ENCODE measurements at places on chromosomes 7 and 10.

DNA sequence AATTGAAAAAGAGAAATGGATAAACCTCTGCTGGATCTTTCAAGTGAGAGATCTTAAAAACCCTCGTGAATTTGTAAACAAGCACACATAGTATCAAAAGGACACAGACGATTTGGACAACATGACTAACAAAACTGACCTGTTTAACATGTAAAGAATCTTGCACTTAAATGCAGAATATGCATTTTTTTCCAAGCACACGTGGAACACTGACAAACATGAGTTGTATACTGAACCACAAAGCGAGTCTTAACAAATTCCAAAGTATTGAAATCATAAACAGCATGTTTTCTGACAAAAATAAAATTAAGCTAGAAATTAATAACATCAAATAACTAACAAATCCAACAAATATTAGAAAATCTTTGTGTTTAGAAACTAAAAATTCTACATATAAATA is 65.0 kb upstream of the ZNF746 start:
- no peak for DNase-seq

DNA sequence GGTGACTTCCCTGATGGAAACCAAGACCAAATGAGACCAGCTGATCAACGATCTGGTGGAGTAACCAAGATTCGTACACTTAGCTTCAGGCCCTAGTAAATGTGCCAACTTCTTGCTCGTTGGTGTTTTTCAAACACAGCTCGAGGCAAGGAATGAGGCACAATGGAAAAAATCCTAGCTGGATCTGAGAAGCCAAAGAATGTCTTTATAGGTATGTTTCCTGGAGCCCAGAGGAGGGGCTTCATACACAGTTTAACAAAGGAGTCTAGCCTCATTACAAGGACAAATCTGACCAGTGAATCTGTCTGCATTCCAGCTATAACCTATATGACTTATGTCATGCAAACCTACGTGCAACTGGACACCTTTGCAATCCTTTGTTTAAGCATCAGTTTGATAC is 3.7 kb downstream of the COL17A1 start:
- DNase-seq: no peak

- no peak for DNase-seq
Observed at GRCh38 chr7:44981035-44981706, 2.4 kb upstream of the MYO1G start.

- no peak for DNase-seq
Observed at GRCh38 chr10:13308096-13308495, 8.2 kb upstream of the PHYH start.

GRCh38 chr10:112052166-112052565 is 131.4 kb downstream of the GPAM start:
- no peak for DNase-seq

DNA sequence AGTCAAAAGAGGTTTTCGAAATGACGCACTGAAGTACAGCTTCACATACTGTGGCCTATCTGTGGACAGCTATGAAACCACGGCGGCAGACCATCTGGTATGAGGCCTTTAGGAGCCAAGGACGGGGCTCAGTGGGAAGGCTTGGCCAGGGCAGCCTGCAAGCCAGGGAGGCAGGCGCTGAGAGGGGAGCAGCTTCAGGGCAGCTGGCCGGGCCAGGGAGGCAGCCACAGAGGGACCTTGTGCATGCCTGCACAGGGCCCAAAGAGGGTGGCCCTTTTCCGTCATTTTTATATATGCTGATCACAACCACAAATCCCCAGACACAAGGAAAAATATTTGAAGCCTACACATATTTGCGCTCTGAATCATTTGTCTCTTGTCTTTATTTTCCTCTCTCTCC is 13.5 kb downstream of the CALD1 start:
- DNase-seq: no peak

DNA sequence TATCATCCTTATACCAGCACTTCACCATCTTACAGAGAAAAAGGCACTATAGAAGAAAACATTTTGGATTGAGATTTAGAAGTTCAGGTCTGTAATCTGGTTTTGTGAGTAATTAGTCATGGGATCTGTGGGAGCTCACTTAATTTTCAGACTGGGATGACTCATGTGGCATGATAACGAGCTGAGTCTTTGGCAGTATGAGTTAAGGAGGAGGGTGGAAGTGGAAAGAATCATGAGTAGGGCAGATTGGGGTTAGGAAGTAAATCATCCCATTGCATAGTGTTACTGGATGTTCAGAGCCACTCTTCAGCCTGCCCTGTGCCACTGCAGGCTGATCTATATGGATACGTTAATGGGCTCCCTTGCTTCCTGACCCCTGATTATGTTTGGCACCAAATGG is 64.9 kb downstream of the ZNF92 start:
- DNase-seq: no peak

GRCh38 chr10:132774902-132775863 is 10.8 kb downstream of the NKX6-2 start:
- DNase-seq: no peak

- no peak for DNase-seq
Observed at GRCh38 chr7:142896151-142896550, 10.6 kb upstream of the TRPV6 start.

GRCh38 chr7:133315332-133316040 is 62.6 kb downstream of the EXOC4 start:
- no peak for DNase-seq

- no peak for DNase-seq
Observed at GRCh38 chr7:98168181-98168903, 42.9 kb upstream of the BHLHA15 start.

GRCh38 chr10:92735938-92736337 is 46.2 kb downstream of the HHEX start:
- no peak for DNase-seq

DNA sequence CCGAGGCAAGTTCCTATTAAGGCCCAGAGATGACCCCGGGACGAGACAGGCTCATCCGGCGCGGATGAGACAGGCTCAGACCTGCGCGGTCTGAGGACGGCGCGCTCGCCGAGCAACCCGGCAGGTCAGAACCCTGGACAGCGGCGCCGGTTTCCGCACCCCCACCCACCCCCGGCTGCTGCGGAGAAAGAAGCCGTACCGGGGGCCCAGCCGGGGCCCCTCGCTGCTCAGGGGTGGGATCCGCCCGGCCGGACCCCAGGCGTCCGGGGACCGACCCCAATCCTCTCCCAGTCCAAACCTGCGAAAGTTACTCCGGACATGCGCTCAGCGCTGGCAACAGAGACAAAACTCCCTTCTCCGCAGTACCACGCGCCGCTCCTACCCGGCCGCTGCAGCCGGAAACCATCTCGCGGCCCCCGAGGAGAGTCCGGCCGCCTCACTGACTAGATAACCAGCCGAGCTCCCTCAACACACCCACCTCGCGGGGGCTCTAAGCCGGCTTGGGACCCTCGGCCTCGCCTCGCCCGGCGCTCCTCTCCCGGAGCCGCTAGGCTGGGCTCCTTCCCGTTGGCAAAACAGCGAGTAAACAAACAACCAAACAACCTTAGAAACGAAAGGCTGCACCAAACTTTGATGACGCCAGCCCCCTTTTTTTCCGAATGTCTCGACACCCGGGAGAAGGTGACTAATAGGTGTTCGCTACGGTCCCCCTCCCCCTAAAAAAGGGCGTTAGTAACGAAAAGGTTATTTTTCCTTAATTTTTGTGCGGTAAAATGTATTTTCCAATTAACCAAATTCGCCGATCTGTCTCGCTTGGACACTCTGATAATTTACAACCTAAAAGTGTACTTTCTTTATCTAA is 2.3 kb upstream of the DRGX start:
- DNase-seq: no peak

DNA sequence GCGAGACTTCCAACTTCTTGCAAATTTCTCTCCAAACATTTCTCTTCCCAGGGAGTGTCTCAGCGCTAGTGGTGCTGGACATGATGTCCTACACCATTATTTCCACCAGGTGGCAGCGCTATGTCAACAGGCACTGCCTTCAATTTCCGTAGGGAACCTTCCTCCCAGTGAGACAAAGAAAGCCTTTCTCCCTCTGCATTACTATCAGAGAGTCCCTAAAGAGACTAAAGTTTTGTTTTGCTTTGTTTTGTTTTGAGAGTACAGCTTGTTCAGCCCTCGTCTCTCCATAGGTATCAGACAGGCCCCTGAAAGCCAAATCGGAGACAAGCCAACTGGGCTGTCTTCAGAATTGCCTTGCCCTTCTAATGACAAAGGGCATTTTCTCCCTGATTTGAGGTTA is 44.2 kb upstream of the GGCT start:
- no peak for DNase-seq

GRCh38 chr7:16688249-16688648 is 42.3 kb downstream of the BZW2 start:
- DNase-seq: no peak

GRCh38 chr7:27871866-27872265 is 131.9 kb downstream of the TAX1BP1 start:
- no peak for DNase-seq

GRCh38 chr10:125659071-125659470 is 23.9 kb downstream of the TEX36 start:
- no peak for DNase-seq

GRCh38 chr10:109103278-109103677 is 820.0 kb downstream of the XPNPEP1 start:
- DNase-seq: no peak

DNA sequence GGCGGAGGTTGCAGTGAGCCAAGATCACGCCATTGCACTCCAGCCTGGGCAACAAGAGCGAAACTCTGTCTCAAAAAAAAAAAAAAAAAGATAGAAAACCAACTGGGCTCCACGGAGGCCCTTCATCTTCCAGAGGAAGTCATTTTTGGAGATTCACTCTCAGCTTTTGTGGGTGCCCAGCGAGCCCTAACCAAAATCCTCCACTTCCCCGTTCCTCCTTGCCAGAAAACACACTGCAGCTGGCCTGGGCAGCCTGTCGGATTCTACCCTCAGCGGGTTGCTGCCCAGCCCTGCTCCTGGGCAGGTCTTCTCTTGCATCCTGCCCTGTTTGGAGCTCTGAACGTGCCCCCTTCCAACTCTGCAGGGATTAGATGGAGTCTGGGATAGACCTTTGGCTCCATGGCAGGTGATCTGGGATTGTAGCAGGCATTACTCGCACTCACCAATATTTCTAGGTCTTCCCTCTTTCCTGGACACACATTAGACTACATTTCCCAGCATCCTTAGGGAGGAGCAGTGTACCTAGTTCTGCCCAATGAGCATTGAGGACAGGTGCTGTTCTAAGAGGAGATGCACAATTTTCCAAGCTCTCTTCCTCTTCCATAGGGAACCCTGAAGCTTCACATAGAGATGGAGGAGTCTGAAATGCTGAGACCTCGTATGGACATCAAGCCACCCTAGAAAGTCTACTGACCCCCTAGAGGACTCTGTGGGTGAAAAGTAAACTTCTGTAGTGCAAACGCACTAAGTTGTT is 4.6 kb downstream of the GRID2IP start:
- DNase-seq: no peak

DNA sequence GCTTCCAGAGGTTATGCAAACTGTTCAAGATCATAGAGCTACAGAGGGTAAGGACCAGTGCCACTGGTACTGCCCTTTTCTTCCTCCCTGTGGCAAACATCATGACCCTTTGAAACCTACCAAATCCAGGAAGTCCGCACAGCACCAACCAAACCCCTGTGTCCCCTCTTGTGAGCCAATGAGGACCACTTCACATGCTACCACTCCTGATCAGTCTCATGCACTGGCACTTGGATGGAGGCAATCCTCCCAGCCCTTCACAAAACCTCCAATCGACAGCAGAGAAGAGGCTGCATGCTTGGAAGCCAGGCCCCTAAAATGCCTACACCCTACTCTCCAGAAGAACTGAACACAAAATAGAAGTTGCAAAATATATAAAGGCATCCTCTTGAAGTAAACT is 248.0 kb downstream of the TNS3 start:
- no peak for DNase-seq

- no peak for DNase-seq
Observed at GRCh38 chr7:47965456-47965855, 14.0 kb downstream of the HUS1 start.

- no peak for DNase-seq
Observed at GRCh38 chr7:47453093-47454061, 128.5 kb downstream of the TNS3 start.

- DNase-seq: no peak
Observed at GRCh38 chr10:79055892-79056291, 12.9 kb upstream of the ZMIZ1 start.

Measured in activated naive CD4-positive, alpha-beta T cell (primary cell).